ENCODE measurements at places on chromosomes 16 and 17.

DNA sequence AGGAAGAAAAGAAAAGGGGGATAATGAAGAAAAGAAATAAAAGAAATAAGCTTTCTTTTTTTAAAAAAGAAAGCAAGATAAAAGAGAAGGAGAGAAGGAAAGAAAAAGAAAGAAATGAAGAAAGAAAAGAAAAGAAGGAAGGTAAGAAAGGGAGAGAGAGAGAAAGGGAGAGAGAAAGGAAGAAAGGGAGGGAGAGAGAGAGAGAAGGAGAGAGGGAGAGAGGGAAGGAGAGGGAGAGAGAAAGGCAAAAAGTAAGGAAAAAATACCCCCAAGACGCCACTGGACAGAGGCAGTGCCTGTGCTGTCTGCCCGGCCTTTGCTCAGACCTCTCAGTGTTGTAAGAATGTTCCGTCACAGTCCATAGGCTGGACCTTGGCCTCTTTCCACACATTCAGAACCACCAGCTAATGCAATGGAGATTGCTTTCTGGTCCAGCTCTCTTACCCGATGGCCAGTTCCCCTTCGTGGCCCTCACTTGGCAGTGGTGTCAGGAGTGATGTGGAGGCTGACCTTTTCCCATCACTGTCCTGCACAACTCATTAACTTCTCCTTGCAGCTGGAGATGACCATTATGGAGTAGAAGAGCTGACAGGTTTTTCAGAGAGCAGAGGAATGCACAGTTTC is 14.3 kb upstream of the HNF1B start:
- DNase-seq = no peak

DNA sequence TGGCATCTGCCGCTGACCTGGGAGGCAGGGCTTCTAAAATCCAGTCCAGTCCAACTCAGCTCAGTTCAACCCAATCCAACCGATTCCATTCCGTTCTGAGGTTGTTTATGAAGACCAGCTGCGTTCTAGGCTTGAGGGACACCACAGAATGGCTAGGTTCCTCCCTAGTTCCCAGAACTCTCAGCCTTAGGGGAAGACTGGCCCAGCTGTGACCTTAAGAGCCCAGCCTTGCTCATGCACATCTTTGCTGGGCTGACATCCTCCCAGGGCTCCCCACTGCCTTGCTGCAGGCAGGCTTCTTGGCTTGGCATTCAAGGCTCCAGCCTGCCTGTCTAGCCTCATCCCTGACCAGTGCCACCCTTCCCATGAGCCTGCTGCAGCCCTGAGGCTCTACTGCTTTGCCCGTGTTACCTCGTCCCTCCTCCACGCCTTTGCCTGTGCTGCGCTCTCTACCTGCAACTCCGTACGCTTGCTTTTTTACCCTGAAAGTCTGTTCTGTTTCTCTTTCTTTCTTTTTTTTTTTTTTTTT is 7.9 kb downstream of the SLC12A3 start:
- no peak for DNase-seq

- DNase-seq = no peak
Measured at GRCh38 chr16:64149756-64150155, 972.1 kb downstream of the CDH11 start.

DNA sequence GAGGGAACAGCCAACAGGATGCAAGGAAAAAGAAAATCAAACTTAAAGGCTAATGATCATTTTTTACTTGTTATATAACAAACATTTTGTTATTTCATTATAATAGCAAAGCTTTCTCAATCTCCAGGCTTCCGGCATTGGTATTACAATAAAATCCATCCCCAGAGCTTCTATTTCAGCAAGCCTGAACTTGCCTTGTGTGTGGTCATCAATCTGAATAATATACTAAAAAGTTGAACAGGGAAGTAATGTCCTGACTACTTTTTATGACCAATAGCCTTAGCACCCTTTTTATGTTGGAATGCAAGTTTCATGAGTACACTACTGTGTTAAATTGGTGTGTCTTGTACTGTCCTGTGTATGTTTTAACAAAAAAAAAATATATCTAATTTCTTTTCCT is 27.1 kb upstream of the VWA3A start:
- DNase-seq = no peak

DNA sequence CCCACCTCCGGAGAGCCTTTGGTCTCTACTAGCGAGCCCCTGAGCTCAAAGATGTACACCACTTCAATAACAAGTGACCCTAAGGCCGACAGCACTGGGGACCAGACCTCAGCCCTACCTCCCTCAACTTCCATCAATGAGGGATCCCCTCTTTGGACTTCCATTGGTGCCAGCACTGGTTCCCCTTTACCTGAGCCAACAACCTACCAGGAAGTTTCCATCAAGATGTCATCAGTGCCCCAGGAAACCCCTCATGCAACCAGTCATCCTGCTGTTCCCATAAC is 702 bp downstream of the SPN start:
- no peak for DNase-seq

- no peak for DNase-seq
Measured at GRCh38 chr16:55569025-55569424, 2.5 kb downstream of the CAPNS2 start.

- no peak for DNase-seq
Measured at GRCh38 chr16:11030990-11031510, 86.7 kb downstream of the CLEC16A start.

GRCh38 chr16:81403601-81404391 is 40.8 kb upstream of the CMIP start:
- DNase-seq = peak; percentile 91

DNA sequence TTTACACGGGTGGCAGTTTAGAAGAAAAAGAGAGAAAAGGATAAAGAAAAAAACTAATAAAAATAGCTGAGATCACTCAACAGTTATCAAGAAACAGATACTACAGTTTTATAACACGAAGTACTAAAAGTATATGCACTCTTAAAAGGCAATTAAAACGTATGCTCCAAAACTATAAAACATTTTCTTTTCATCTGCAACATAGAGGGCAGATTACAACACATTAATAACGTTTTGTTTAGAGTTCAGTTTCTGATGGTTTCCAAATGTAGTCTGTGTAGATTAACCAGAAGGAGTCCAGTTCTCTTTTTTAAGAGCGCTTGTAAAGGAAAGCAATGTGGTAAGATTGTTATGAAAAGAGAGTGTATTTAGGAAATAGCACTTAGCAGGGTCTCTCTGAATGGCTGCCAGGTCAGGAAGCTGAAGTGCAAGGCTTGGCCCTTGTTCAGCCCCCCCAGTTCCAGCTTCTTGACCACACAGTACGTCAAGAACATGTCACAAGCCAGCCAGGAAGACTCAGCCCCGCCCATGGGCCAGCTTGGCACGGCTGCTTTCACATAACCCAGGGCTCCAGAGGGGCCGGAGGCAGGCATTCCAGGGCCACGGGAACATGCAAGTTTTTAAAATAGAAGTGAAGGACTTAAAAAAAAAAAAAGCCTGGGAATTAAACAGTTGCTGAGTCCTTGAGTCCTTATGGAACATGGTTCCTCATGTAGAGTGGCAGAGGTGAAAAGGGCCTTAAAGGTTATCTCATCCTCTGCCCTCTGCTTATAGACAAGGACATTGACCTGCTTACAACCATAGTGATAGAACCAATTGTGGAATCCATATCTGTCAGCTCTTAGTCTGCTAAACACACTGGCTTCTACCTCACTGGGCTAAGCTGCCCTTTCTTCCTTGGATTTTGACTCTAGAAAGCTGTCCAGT is 147.4 kb upstream of the TBX2 start:
- DNase-seq = no peak

DNA sequence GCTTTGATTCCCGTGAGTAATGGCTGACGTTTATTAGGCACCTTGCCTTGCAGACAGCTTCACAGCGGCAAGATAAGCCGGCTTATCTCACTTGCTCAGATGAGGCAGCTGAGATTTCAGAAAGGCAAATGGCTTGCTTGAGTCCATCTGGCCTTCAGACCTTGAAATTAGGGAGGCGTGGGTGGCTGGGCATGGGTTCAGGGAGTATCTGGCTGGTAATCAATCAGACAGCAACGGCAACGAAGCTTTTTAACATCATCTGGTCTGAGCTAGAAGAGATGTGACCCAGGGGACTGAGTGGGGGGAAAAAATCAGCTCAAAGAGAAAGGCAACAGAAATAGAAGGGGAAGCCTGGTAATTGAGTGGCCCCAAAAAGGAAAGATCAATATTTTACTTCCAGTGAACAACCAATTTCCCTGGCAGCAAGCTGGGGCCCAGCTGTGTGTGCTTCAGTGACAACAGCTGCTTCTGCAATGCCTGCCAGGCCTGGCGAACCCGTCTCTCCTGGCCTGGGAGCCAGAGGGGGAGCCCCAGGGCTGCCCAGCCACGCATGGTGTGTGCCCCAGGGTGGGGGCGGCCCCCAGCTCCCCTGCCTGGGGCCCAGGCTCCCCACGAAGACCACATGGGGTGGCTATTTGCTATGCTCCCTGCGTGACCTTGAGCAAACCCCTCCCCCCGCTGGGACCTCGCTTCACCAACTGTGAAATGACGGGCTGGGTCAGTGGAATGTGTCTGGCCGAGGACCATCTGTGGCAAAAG is 34.0 kb downstream of the RAB11FIP4 start:
- peak; percentile 93 for DNase-seq

- DNase-seq = peak; percentile 92
Measured at GRCh38 chr16:67177743-67178699, 5.7 kb downstream of the MATCAP1 start.

GRCh38 chr16:87446479-87446878 is 46.3 kb downstream of the ZCCHC14 start:
- DNase-seq = no peak

DNA sequence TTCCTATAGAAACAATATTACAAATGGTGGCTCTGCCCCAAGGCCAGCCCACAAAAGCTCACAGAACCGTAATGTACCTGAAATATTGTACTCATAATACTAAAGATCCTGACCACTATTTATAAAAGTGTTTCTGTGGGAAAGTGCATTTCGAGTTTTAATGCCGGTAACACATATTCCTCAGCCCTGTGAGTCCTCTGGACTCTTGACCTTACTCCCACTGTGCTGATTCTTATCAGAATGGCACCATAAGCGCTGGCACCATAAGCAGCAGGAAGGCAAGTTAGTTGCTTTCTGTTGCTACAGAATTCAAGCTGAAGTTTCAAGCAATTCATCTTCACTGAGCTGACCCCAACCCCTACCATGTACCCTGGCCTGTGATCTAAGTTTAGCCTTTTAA is 36.4 kb upstream of the MED13 start:
- DNase-seq = no peak

DNA sequence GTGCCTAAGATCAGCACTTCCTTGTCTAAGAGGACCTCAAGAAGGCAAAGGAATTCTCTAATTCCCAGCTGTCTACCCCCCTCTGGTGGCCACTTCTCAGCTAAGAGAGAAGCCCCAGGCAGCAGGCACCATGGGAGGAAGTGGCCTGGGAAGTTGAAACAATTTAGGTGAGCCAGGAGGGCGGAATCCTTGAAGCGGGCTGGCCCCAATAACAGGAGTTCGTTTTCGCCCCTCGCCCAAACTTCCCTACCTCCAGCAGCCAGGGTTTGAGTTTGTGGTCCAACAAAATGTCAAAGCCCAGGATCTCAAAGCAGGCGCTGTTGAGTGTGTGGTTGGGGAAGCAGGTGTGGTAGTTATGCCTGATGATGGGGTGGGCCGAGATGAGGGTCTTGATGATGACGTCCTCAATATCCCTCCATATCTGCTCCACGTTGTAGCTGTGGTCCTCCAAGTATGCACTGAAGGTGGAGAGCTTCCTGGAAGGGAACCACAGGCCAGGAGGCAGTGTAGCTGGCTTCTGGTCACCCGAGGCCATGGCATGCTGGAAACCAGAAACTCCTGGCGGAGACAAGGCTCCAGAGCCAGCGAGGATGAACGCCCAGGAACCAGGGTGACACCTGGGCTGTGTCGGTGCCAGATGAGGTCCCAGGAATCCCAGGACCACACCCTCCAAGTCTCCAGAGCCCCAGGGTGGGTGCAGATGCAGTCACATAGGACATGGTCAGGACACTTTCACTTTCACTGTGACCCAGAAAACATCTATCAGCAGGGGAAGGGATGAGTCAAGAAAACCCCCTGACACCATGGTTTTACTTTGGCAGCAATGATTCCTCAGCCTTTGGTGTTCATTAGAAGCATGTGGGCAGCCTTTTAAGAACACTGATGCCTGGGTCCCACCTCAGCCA is 25.6 kb downstream of the TTLL6 start:
- DNase-seq = peak; percentile 93

DNA sequence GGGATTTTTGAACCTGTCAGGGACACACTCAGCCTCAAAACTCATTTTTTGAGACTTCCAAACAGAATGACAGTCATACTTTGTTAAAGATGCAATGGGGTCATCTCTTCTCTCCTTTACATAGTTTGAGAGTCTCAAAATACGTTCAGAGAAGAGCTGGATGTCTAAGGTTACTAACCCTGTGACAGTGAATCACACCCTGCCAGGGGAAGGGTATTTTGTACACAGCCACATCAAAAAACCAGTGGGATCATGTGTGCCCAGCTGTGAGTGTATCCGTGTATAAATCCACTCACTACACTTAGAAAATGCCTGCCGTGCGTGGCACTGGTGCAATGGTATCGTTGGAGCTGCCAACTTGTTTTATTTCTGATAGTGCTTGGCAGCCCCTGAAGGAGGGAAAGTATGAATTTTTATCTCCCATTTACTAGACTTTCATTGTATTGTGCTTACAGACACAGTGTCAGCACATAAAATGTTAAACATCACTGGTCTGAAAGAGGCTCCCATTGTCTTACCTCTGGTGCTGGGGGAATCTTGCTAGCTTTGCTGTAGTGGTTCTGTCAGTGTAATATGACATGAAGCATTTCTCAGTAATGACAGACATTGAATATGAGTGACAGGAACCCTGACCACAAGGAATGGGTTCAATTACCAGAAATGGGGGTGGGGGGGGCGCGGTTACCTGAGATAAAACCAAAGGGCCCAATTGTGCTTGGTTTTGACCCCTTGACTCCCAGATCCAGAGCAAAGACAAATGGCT is 256.3 kb downstream of the FTO start:
- no peak for DNase-seq

- peak; percentile 15 for DNase-seq
Measured at GRCh38 chr16:25192096-25192495, 24.7 kb upstream of the AQP8 start.

DNA sequence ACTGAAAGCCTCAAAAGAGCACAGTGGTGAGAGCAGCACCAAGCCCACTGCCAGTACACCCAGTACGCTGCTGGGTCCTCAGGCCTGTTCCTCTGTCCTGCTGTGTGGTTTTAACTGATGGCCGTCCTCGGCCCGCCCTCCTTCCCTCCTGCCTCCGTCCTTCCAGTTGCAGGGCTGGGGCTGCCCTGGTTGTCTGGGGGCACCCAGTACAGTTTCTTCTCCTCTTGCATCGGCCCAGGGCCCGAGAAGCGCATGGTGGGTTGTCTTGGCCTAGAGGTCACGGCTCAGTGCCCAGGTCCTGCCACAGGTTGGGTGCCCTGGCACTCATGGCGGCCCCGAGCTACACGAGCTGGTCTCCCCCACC is 70.8 kb upstream of the KCTD5 start:
- no peak for DNase-seq

GRCh38 chr16:77551357-77551756 is 116.5 kb upstream of the ADAMTS18 start:
- no peak for DNase-seq

Measured in mesendoderm (in vitro differentiated cells).